CD4-positive, alpha-beta T cell treated with Interleukin-15 for 4 hours (primary cell): ENCODE measurements at places on chromosomes 7 and 10.

DNA sequence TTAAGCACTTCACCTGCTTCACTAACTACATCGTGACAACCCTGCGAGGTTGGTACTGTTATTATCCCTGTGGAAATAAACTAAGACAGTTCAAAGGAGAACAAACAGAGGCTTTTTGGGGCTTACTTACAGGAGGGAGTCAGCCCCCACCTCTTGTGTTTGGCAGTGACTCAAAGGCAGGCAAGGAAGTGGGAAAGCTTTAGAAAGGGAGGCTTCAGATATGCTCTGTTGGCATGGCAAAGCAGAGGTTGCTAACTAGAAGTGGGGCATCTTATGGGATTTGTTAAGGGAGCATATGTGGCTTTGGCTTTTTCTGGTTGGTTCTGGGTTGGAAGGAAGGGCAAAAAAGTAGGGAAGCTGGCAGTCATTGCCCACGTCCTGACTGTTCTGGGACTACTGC is 84.8 kb upstream of the AOAH start:
- no peak for DNase-seq

DNA sequence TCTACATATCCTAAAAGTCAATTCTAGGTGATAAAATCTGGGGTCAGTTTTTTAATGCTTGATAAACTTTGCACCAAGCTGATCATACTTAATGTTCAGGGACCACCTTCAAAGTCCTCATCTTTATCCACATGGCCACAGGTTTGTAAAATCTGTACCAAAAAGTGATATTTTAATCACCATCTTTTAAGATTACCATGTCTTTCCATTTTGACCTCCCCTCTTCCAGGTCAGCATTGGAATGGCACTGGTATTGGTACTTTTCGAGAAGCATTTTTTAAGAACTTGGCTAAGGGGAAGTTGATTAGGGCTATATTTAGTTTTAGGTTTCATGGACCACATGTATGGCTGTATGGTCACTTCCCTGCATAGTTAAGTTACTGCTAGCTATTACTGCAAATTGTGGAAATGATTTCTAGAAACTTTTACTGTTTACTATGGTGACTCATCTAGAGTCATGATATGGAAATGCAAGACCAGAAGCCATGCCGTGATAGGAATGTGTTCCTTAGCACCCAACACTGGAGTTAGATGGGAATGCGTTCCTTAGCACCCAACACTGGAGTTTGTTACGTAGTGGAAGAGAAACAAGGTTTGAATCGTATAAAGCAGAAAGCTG is 50.8 kb upstream of the ABLIM1 start:
- no peak for DNase-seq

DNA sequence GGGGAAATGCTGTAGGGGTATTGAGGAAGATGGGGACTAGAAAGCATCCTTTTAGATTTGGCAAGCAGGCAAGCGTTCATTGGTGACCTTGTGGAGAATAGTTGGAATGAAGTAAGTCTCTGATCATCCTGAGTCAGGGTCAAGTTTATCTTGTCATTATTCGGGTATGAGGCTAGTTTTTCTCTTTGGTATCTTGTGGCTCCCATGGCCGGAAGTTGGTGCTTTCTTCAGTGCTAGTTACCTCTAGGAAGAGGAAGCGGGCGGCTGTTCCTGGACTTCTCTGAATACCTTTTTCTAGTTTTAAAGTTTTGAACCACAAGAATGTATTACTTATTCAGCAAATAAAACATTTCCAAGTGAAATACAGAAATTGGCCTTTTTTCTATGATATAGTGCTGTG is 9.2 kb downstream of the CREM start:
- DNase-seq, result peak; percentile 46

DNA sequence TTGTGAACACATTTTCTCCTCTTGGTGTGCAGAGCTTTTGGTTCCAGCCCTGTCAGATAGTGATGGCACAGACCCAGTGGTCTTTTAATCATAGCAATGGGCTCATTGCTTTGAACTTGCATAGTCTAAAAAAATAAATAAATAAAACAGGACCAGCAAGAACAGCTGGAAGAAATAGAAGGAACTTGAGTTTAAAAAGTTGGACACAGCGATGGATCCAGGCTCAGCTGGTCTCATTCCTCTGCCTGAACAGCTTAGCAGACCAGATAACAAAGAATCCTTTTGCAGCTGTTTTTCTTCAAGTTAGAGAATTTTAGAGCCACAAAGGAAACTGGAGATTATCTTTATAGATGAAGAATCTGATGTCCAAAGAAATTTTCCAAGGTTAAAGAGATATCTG is 1005.6 kb downstream of the LRMDA start:
- DNase-seq, result no peak

- no peak for DNase-seq
Observed at GRCh38 chr7:96993094-96993865, 12.1 kb upstream of the DLX6 start.

- DNase-seq, result no peak
Observed at GRCh38 chr10:80805343-80806020, 267.8 kb downstream of the SH2D4B start.

DNA sequence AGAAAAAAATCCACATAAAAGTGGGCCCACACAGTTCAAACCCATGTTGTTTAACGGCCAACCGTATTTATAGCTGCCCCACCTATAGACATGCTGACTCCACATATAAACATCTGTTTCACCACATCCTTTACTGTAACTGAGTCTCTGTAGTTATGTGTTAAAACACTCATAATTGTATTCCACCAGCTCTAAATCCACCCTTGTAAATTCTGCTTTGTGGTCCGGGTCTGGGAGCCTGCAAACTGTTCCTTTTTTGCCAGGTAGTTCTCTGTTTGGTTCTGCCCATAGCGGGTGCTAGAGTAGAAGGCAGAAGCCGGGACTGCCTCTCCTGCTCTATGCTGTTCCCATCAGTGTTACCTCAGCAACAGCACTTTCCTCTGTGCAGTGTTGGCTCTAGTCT is 20.2 kb upstream of the FHIP2A start:
- peak; percentile 28 for DNase-seq

DNA sequence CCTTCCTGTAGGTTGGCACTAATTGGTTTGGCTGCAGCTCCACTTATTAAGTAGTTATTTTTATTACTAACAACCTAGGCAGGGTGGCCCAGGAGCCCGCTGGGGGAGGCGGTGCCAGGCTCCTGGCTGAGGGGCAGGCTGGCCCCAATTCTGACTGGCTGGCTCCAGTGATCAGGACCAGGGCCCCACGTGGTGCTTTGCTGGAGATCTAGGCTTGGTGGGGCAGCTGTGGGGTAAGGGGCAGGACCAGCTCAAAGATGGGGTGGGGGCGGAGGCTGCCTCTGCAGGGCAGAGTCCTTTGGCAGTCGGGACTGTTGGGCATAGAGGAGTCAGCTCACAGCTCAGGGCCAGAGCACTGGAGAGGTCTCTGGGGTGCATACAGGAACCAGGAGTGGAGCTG is 2.4 kb downstream of the ASL start:
- no peak for DNase-seq

DNA sequence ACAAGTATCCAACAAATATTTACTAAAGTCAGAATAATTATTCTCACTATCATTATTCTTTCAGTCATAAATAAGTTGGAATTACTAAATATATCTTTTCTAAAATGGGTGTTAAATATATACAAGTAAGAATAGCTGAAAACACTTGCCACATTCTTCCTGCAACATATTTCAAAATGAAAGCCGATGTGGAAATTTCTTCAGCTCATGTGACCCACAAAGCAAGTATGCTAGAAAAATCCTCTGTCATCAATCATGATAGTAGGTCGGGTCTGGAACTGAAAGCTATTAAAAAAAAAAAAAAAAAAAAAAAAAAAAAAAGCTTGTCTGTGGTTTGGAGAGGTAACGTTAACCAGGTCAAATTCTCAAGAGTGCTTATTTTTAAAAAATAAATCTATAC is 344.7 kb downstream of the NEBL start:
- DNase-seq, result no peak

DNA sequence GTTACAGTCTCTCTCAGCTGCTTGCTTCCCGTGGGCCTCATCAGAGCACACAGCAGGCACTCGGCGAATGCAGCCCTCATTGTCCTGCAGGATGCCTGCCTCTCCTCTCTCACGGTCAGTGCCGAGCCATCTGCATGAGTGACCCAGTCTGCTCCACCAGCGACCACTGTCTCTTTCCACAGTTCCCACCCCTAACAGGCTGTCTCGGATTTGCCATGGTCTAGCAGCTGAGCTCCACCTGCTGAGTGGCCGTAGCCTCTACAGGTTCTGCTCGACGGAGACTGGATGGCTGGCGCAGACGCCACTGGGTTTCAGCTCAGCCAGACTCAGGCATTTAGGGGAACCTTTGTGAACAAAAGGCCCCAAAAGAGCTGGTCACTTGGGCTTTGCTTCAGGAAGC is 209.4 kb upstream of the FOXK1 start:
- DNase-seq, result no peak

DNA sequence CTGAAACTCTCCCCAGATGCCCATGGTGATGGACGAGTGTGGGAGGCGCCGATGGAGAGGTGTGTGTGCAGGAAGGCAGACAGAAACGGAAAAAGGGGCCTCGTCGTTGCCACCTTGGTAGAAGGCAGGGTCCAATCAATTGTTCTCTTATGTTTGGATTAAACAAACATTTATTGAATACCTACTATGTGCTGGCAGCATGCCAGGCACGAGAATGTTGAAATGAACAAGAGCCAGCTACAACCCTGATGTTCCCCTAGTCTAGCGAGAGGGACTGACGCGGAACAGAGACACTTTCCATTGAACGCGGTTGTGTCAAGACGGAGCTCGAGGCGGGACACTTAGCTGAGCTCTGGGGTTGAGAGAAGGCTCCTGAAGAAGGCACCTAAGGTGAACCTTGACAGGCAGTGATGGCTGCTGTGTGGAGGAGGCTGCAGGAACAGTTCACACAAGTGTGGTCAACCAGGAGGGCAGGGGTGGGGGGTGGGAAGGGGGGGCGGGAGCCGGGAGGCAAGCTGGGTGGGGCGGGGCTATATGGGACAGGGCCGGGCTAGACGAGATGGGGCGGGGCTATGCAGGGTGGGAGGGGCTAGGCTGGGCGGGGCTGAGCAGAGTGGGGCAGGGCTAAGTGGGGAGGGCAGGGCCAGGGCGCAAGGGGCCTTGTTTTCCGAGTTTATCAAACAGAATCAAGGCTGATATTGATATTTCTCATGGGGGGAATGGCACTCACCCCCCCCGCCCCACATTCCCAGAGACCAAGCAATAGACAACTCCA is 181.0 kb downstream of the GATA3 start:
- DNase-seq, result no peak

DNA sequence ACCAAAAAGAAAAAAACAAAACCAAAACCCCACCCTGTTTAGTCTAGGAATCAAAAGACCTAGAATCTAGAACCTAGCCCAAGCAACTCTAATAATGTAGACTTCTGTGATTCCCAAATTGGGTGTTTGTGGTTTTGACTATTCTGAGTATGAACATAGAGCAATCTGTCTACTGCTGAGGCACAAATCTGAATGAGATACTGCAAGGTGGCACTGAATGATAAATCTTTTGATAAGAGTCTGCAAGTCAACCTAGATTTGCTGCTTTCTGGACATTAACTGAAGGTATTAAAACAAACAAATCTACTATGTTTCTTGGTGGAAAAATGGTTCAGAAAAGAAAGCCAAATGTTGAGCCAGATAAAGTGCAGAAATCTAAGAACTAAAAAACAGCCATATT is 50.6 kb downstream of the IRF5 start:
- no peak for DNase-seq

GRCh38 chr7:111867348-111867931 is 305.1 kb upstream of the IMMP2L start:
- no peak for DNase-seq

DNA sequence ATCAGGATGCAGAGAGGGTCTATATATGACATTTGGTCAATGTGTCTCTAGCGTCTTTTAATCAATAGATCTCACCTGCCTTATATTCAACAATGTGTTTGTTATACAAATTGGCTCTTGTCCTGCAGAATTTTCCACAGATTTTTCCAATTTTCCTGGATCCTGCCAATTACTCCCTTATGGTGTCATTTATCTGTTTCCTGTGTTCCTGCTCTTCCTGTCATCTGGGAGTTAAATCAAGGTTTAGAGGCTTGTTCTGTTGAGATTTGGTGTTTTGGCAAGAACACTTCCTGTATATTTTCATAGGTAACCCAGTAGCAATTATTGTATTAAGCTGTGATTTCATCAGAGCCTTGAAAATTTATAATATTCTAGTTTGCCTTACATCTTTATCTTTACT is 8.8 kb upstream of the C10orf71 start:
- no peak for DNase-seq

- DNase-seq, result no peak
Observed at GRCh38 chr10:95485056-95485844, 75.9 kb downstream of the SORBS1 start.
